ENCODE measurements at places on chromosomes 11 and 22.

DNA sequence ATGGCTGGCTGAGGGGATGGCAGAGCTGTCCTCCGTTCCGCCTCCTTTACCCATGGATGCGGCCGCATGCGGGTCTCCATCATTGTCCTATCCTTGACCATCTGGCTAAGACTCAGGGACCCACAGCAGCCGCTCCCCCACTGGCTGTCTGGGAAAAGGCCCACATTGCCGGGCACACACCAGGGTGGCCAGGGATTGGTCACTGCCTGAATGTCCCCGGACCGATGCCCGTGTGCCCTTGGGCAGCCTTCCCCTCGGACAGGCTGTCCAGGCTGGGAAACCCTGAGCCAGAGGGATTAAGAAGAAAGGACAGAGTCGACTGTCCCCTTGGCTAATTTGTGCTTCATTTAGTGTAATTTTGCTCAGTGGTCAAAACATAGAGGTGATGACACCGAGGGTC lies 22.5 kb downstream of the H19 start:
- no peak for DNase-seq

GRCh38 chr11:116172156-116172555 lies 600.6 kb downstream of the BUD13 start:
- no peak for DNase-seq

- DNase-seq = no peak
Observed at GRCh38 chr11:74090701-74091100, 80.1 kb downstream of the C2CD3 start.

GRCh38 chr11:106904826-106905225 lies 113.5 kb downstream of the GUCY1A2 start:
- DNase-seq = no peak

Measured in NCI-H2171 treated with DMSO at 0.1 percent for 48 hours (cell line).